ENCODE measurements at places on chromosomes 12 and 14.

DNA sequence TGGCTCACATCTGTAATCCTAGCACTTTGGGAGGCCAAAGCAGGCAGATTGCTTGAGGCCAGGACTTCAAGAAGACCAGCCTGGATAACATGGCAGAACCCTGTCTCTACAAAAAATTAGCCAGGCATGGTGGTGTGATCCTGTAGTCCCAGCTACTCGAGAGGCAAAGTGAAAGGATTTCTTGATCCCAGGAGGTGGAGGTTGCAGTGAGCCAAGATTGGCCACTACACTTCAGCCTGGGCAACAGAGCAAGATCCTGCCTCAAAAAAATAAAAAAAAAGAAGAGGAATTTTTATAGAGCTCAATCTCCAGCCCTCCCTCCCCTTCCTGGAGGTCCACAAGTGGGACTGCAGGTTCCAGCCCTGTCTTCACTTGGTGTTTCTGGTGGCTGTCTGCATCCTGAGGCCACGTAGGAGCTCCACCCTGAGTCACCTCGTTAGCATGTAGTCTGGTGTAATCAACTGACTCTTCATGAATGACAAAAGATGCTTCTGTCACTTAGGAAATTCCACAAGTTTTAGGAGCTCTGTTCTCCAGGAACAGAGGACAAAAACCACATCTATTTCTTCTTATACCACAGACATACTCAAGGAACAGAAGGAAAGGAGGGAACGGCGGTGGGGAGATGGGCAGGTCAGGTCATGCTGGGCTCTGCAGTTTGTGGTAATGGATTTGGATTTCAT, 16.2 kb downstream of the CCDC62 start:
- DNase-seq: no peak

DNA sequence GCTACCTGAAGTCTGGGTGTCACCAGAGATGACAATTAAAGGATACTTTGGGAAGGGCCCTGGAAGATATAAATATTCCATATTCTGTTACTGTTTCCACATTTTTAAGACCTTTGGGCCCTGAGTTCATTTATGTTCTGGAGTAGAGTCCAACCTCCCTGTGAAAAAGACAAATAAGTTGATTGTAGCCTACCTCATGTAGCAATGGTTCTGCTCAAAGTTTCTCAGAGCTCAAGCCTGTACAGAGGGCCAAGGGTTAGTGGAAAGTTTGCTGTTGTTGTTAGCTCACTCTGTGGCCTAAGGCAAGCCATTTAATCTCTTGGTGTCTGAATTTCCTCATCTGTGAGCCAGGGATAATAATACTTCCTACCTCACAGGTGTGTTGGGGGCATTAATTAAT, 284.7 kb upstream of the DDHD1 start:
- no peak for DNase-seq

DNA sequence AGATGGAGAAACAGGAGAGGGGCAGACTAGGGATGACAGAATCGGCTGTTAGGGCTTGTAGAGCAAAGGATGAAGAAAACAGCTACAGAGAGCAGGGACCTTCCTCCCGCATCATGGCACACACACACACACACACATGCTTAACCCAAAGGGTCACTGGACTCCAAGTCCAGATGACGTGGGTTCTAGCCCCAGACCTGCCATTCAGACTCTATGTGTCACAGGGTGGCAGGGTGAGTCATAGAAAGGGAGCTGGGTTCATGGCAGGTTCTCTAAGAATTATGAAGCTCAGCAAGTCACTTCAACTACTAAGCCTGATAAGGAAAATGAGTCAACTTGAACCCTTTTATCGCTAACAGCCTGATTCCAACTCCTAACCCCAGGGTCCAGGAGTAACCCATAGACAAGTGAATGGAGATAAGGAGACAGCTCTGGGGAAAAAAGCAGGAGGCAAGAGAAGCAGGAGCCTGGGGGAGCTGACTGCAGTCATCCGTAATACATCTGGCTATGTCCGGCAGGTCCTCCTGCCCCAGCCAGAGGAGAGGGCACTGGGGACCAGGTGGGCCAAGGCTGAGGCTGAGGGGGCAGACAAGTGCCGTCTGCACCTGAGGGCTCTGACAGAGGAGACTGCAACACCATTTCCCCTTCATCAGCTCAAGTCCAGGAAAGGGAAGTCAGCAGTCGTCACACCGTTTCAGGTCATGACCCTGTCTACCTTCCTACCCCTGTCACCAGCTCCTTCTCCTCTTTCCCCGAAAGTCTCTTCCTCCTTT, 3.6 kb upstream of the TNFRSF1A start:
- no peak for DNase-seq

DNA sequence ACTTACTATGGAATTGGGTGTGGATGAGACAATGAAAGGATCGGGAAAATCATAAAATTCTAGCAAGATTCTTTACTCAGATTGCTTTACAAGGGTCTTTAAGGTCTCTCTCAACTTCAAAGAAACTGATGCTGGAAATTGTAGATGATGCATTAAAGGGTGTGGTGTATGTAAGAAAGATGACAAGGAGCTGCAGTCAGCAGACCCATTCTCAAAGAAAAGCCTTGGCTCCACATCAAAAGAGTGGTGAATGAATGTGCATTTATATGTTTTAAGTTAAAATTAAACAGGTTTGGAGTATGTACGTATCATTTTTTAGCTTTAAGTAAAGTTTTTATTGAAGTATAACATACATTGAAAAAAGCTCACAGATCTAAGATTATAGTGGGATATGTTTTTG, 194.5 kb downstream of the C12orf75 start:
- no peak for DNase-seq

- no peak for DNase-seq
Observed at GRCh38 chr14:58944343-58944967, 244.0 kb upstream of the DAAM1 start.

GRCh38 chr12:13749389-13749788, 232.0 kb downstream of the GRIN2B start:
- no peak for DNase-seq

DNA sequence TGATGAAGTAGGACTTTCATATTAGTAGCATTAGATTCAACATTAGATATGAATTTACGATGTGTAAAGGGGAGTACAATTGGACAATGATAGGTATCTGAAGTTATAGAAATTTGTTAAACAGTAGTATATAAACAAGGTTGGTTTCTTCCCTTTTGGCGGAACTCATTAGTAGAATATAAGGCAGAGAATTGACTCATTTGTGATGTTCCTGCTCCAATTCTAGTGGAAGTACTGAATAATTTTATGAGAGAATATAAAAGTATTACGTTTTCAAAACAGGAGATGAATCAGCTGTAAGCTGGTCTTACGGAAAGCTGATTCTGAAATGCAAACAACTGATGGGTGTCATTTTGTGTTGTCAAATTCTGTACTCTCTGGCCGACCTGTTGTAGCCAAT, 13.4 kb downstream of the ZC3H14 start:
- no peak for DNase-seq

- no peak for DNase-seq
Observed at GRCh38 chr12:119877639-119877948, 474 bp upstream of the CIT start.

DNA sequence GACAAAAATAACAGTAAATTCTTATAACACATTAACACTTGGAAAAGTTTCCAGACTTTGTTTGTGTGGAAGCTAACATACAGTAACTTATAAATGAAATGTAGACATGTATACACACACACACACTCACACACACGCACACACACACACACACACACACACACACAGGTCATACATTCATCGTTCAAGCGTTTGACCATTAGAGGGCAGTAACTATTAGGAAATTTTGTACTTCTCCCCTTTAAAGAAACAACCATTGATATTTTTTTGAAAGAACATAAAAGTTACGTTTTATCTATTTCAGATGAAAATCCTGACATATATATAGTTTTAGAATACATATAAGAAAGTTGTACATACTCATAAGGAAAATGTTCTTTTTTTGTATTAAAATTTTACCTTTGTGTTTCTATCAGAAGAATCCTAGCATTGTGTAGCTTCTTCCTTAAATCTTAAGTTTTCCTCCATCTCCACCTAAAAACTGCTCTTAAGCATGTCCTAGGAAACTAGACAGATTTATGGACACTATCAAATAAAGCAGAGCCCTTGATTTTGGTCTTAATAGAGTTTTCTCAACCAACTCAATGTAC, 29.0 kb downstream of the PTPRQ start:
- DNase-seq: no peak

- DNase-seq: no peak
Observed at GRCh38 chr14:88437658-88438057, 52.2 kb downstream of the SPATA7 start.

DNA sequence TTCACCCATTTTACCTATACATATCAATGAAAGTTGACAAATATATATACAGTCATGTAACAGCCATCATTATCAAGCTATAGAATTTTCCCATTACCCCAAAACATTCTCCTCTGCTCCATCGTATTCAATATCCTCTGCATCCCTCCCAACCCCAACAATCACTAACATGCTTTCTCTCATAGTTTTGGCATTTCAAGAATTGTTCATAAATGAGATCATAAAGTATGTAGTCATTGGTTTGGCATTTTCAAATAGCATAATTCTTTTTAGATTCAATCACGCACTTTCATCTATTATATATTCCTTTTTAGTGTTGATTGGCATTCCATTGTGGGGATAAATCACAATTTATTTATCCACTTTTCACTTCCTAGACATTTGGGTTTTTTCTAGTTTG, 866.0 kb upstream of the TMEM132C start:
- DNase-seq: no peak

- no peak for DNase-seq
Observed at GRCh38 chr12:26938701-26939062, 412 bp downstream of the FGFR1OP2 start.

GRCh38 chr12:109670731-109671130, 42.9 kb upstream of the FAM222A start:
- no peak for DNase-seq

GRCh38 chr12:71164568-71165197, 6.9 kb upstream of the TSPAN8 start:
- DNase-seq: no peak

- no peak for DNase-seq
Observed at GRCh38 chr12:57613427-57614109, 2.3 kb downstream of the ARHGEF25 start.

- peak; percentile 89 for DNase-seq
Observed at GRCh38 chr14:91177073-91178034, 63.5 kb downstream of the DGLUCY start.

- DNase-seq: no peak
Observed at GRCh38 chr14:51482102-51482501, 169.6 kb upstream of the FRMD6 start.

DNA sequence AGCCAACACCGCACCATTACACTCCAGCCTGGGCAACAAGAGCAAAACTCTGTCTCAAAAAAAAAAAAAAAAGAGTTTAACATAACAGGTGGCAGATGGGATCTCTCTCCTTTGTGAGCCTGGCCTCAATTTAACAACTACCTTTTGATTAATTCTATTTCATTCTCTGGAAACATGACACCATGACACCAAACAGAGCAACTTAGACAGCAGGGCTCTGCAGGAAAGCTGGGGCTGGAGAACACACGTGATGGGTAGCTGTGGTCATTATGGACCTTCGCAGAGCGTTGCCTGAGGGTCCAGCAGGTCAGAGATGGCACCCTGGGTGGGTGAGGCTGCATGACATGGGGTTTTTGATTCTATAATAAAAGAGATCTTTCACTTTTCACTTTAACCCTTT, 1.7 kb upstream of the DGLUCY start:
- DNase-seq: no peak

DNA sequence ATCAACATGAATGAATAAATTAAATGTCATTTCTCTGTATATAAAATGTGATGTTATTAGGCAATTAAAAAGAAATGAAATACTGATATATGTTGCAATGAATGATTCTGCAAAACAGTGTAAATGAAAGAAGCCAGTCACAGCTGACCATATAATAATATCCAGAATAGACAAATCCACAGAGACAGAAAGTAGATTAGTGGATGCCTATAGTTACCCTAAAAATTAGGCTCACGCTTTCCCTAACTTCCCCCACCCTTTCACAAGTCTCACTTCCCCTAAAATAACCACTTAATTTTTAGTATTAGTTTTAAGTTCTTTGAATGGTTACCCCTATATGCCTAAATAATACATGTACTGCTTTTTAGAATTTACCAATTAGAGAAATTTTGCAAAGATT, 348.9 kb upstream of the FAR2 start:
- DNase-seq: no peak

DNA sequence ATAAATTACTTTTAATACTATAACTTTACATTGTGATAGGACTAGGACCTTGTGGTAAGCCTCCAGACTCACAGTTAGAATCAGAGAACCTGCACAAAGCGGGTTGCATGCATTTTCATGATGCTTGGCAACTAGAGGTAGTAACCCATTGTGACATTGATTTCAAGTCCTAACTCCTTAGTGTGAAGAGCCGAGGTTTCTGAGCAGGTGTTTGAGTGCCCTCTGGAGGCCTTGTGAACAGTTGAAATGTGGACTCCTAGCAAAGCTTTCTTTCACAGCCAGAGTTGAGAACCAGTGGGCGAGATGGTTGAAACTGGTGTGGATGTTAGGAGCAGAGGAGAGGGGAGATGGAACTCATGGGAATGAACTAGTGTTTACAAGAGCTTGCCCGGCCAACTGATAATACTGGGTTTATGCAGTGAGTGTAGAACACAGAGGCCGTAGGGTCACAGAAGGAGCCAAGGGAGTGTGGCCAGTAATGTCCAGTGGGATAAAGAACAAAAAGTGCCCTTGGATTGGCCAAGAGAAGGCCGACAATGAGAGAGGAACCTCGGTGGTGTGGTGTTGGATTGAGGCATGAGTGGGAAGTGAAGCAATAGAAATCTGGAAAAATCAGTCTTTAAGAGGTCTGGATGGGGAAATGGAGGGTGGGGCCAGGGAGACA, 10.9 kb downstream of the ZNF664 start:
- DNase-seq: peak; percentile 57
